ENCODE measurements at places on chromosomes 13 and 19. TPM values are rescaled to one million over a fixed set of nuclear protein-coding genes. Genes with fewer than 3 reads are reported as not detected.

Gene LAIR2
- 1.7 TPM for total RNA-seq

Gene IFNL1
- not detected for total RNA-seq

GRCh38 chr13:98285852-98286594, 109.0 kb upstream of the RNF113B start:
- no peak for DNase-seq

Gene POP4
- total RNA-seq, result 56.6 TPM

- no peak for DNase-seq
Observed at GRCh38 chr13:28346154-28346553, 148.8 kb downstream of the FLT1 start.

- DNase-seq, result no peak
Observed at GRCh38 chr13:112774448-112774792, 84.6 kb downstream of the ATP11A start.

DNA sequence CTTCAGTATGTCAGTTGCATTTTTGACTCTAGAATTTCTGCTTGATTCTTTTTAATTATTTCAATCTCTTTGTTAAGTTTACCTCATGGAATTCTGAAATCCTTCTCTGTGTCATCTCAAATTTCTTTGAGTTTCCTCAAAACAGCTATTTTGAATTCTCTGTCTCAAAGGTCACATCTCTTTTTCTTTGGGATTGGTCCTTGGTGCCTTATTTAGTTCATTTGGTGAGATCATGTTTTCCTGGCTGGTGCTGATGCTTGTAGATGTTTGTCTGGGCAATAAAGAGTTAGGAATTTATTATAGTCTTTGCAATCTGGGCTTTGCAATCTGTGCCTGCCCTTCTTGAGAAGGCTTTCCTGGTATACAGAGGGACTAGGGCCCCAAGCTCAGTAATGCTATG, 18.5 kb upstream of the KBTBD7 start:
- DNase-seq, result no peak

Gene POLR1D
- total RNA-seq, result 150 TPM

Gene BICRA
- total RNA-seq, result 32.1 TPM

DNA sequence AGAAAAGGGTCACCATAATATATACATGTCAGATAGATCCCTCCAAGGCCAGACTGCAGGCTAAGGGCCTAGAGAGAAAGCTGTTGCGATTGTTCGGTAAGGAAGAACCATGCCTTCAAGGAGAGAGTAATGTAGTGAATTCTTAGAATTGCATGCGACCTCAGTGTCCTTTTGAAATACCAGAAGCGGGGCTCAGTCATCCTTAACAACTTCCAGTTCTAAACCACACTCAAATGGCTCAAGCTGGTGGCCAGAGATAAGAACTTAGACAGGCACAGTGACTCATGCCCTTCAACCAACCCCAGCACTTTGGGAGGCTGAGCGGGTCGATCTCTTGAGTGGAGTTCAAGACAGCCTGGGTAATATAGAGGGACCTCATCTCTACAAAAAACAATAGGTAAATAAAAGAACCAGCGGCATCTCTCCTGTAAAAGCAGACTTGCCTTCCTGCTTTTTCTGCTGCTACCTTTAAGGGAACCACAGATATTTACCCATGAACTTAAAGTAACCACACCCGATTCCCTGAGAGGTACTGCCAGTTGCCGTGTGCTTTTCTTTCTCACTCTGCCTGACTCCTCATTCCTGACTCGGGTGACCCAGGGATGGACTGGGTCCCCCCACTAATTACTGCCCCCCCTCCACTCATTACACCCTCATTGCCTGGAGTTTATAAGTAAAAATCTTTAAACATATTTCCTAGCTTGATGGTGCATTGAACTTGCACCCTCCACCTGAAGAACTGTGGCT, 15.4 kb upstream of the SIGLEC6 start:
- no peak for DNase-seq

GRCh38 chr13:103168901-103169508, 102.8 kb upstream of the SLC10A2 start:
- no peak for DNase-seq

All from T-helper 17 cell (primary cell).